CD4-positive, alpha-beta T cell treated with Interleukin-17A for 4 hours (primary cell): ENCODE measurements at places on chromosomes 11 and 22.

DNA sequence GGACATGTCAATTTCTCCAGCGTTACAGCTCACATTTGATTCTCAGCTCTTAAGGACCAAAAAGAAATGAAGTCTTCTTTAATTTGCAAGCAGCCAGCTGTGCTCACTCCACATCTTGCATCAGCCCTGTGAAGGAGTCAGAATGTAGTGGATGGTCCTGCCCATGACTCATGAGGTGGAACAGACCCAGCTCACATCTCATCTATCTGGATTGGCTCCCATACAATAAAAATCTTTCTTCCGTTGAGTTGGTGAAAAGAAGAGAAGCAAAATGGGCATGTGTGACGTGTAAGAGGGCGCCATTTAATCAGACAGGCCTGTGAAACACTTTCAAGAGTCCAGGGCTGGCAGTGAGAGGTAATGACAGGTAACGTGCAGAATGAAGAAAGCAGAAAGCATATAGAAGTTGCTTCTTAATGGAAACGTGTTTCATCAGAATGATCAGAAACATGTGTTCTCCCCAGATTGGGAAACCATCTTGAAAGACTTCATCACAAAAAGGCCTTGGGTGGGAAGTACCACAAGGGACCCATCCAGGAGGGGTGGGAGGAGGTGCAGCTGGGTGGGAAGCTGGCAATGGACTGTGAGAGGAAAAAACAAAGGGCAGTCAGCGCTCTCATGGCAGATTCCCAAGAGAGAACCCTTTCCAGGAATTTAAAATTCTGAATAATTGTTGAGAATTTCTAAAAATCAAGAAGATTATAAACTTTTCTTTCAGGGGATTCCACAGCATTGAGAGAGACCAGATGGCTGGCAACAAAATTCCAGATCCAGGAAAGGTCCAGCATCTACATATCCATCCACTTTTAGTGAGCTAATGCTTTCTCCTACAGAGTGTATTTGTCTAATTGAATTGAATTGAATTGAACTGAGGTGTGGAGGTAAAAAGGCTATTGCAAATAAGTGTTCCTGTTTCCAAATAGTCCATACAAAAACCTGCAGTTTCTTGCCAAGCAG lies 57.0 kb downstream of the ETS1 start:
- no peak for DNase-seq

DNA sequence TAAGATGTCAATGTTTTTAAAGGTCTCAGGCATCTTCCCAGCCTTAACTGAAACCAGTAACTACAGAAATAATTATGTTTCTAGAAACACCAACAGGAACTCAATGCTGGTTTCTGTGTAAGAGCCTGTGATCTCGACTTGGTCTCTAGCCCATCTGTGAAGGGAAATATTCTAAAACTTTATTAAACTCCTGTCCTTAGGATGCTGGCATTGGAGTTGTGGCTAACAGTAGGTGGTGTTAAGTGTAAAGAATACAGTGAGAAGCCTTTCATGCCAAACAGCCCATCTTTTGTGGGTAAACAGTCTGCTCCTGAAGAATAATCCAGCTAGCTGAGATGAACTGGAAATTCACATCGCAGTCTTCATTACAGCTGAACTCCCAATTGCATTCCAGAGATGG lies 133.2 kb downstream of the ADAMTS15 start:
- DNase-seq: no peak

DNA sequence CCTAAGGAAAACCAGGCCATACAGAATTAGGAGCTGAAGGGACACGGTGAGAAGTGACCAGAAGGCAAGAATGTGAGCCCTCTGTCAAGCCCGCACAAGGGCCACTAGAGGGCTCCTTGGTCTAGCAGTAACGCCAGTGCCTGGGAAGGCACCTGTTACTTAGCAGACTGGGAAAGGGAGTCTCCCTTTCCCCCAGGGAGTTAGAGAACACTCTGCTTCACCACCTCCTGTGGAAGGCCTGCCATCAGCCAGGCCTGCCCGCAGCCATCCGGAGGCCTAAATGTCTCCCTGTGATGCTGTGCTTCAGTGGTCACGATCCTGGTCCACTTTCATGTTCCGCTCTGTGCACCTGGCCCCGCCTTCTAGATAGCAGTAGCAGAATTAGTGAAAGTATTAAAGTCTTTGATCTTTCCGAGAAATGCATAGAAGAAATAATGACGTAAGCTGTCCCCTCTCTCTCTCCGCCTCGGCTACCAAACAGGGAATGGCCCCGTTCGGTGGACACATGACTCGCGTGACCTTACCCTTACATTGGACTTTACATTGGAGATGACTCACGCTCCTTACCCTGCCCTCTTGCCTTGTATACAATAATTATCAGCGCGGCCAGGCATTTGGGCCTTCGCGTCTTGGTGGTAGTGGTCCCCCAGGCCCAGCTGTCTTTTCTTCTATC lies 10.7 kb upstream of the GSTP1 start:
- peak; percentile 48 for DNase-seq

DNA sequence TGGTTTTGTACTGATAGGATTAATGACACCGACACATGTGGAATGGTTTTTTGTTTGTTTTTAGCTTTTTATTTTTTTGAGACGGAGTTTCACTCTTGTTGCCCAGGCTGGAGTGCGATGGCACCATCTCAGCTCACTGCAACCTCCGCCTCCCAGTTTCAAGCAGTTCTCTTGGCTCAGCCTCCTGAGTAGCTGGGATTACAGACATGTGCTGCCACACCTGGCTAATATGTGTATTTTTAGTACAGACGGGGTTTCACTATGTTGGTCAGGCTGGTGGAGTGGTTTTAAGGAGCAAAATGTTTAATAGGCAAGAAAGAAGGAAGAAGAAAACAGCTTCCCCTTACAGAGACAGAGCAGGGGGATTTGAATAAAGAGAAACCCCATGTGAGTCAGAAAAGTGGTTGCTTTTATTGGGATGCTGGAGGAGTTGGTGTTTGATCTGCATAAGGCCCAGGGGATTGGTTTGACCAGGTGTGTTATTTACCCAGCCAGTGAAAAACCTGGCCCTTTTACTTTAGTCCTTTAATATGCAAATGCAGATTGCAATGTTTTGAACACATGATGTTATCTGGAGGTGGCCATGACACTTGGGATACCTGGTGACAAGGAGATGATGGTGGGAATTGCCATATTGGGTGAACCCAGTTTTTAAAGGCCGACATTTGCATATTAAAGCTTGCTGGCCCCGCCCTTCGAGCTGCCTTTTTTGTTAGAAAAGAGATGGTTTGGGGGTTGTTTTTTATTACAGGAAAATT lies 24.3 kb downstream of the SUSD2 start:
- DNase-seq: no peak

DNA sequence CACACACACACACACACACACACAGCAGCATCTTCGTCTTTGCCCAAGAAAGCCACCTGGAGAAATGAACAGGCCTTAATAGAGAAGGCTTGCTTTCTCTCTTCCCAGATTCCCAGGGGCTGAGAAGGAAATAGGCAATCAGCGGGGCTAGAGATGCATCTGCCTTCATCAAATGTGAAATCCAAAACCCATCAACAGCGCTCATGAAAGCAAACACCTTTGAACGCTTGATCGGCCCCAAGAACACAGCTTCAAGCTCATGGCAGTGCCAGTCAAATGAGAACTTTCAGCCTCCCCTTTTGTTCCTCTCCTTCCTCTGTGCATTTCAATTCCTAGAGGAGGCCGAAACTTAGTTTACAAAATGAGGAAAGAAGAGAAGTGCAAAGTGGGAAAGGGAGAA lies 122.7 kb downstream of the EFCAB6 start:
- no peak for DNase-seq
